EL (cell line): ENCODE measurements at places on chromosomes 12 and 14.
A peak's percentile ranks its signal among the peaks of the same experiment; 100 is the strongest.

DNA sequence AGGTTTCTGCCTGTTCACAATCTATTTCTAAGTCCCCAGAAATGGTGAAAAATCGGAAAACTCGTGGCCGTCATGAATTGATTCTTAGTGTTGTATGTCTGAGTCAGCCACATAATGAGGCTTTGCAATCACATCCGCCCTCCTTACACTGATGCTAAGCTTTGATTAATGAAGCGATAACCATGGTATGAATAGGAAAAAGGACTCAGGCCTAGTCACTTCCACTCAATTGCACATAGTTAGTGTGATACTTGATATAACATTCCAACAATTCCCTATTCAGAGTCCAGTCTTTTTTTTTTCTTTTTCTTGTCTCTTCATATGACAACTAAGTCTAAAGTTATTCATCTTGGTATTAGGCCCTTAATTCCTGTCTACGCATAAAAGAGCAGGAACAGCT is 1231.0 kb downstream of the VRK1 start:
- DNase-seq: no peak

GRCh38 chr12:58470266-58471010 is 449.9 kb downstream of the LRIG3 start:
- DNase-seq: no peak

- peak; percentile 70 for DNase-seq
Observed at GRCh38 chr12:107277855-107278254, 184.5 kb upstream of the CRY1 start.

- no peak for DNase-seq
Observed at GRCh38 chr14:75859746-75860145, 122.0 kb downstream of the TGFB3 start.

DNA sequence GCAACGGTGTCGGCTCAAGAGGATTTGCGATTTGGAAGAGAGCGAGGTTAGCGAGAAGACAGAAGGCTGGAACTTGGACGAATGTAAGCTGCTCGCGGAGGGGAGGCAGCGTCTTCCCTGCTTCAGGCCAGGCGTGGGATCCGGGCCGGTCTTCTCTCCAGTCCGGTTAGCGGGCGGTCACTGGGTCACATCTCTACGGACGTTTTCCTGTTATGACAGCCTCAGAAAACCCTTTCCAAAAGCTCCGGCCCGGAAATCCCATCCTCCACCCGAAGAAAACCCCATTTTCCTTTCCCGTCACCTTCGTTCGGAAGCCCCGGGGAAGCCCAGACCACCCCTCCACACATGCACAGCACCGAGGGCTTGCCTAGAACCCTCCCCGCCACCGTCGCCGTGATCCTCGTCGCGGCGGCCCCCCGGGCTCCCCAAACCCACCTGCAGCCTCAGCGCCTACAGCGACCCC is 268 bp downstream of the NDUFB1 start:
- DNase-seq: peak; percentile 52

- peak; percentile 16 for DNase-seq
Observed at GRCh38 chr12:116484807-116485206, 74.4 kb upstream of the MAP1LC3B2 start.

DNA sequence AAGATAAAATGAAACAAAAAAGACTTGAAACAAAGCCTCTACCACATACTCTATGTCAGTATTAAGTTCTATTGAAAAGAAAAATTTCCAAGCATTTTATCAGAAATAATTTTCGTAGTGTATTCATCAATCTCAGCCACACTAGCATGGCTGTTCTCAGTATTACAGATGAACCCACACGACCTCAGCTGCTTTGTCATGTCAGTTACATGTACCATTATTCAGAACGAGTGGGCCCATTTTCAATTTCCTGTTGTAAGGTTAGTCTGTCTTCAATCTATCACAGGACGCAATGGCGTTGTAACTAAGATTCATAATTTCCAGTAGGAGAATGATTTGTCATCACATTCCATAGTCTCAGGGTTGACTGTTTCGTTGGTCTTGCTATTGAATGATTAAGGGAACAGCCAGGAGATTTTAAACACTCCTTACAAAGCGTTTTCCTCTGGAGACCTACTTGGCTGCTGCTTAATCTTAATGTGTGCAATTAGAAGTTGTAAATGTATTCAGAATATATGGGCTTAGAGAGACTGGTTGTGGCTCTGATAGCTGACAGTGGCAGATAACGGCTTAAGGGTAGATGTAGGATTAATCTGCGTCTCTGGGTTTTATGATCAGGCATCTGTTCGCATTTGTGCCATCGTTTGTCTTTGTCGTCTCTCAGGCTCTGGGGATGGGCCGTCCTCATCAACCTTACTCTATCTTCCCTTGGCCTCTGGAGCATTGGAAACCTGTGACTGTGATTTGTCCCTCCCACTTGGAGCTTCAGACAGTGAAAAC is 65.4 kb downstream of the GLT1D1 start:
- no peak for DNase-seq

GRCh38 chr12:77366616-77367015 is 301.2 kb upstream of the E2F7 start:
- DNase-seq: no peak

GRCh38 chr14:94689218-94689984 is 77.2 kb downstream of the SERPINA3 start:
- DNase-seq: peak; percentile 37

GRCh38 chr12:11717519-11717961 is 68.1 kb downstream of the ETV6 start:
- peak; percentile 40 for DNase-seq

- no peak for DNase-seq
Observed at GRCh38 chr12:64566831-64567517, 43.3 kb upstream of the RASSF3 start.

DNA sequence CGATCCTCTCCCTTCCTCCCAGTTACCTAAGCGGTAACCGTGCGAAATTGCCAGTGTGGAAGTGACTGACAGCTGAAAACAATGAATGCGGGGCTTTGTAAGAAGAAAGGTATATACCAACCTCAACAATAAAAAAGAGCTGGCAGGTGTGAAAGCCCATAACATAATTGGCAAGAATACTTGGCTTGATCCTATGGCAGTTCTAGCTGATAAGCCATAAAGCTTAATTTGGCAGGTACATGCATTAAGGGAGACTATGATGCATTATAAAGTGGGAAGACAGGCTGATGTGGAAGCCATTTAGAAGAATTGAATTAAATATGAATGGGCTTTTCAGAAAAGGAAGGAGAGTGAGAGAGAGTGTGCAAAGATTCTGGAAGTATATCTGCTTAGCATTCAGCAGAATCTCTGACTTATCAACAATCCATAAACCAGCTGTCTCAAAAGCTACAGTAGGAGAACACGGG is 71.3 kb downstream of the CRACR2A start:
- no peak for DNase-seq

DNA sequence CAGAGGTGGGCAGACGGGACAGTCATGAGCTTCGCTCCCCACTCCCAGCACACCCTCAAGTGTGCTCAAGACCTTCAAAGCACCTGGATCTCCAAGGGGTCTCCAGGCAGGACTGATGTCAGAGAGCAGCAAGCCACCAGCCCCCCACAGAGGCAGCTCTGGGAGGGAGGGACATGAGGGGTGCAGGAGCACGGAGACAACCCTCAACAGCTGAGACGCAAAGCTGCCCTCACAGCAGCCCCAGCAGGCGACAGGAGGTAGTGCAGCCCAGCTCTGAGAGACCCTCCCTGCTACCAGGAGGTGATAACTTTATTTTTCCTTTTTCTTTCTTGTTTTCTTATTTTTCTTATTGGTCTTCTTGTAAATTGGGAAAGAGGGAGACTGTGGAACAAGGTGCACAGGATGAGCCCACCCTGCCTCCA is 17.9 kb downstream of the SIVA1 start:
- DNase-seq: no peak

DNA sequence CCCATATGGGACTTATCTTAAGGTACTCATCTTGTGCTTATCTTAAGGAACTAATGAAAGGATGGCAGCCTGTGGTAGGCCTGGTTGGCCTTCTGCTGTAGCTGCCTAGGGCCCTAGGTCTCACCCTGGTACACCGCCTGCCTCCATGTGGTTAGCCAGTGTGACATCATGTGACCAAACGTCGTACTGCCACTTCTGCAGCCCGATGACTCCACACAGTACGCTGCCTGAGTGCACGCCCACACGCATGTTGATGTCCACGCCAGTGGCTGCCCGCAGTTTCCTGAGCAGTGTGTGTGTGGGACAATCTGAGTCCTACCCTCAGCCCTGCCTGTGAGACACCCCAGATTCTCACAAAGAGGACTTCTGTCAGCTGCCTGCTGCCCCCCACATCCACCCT is 5.1 kb downstream of the ADCY4 start:
- DNase-seq: no peak

GRCh38 chr14:33062476-33062875 is 123.8 kb downstream of the NPAS3 start:
- DNase-seq: no peak

- no peak for DNase-seq
Observed at GRCh38 chr12:56766535-56766934, 3.4 kb downstream of the HSD17B6 start.

- no peak for DNase-seq
Observed at GRCh38 chr12:64039281-64039871, 182.7 kb downstream of the KICS2 start.

- DNase-seq: peak; percentile 73
Observed at GRCh38 chr12:76945867-76946266, 67.0 kb upstream of the CSRP2 start.

- no peak for DNase-seq
Observed at GRCh38 chr12:106275458-106275857, 27.1 kb upstream of the TCP11L2 start.

- no peak for DNase-seq
Observed at GRCh38 chr12:99367181-99367580, 280.4 kb upstream of the GARIN6 start.

- DNase-seq: no peak
Observed at GRCh38 chr12:4320497-4320852, 538 bp upstream of the TIGAR start.

DNA sequence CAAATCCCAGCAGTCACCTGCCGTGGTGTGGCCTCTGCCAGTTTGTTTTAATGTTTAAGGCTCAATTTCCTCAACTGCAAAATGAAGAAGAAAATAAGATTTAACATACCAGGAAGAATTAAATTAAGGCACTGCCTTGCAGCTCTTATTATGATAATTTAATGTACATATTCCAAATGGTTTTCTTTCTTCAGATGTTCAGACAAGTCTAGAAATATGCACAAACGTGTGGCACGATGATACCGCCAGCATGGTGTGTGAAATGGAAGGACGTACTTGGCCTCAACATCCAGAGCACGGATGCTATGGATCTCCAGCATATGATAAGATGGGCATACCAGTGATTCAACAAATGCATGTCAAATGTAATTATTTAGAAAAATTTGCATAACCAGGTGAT is 959.4 kb upstream of the TMEM132C start:
- DNase-seq: no peak

- no peak for DNase-seq
Observed at GRCh38 chr12:130423136-130423535, 85.4 kb downstream of the PIWIL1 start.

DNA sequence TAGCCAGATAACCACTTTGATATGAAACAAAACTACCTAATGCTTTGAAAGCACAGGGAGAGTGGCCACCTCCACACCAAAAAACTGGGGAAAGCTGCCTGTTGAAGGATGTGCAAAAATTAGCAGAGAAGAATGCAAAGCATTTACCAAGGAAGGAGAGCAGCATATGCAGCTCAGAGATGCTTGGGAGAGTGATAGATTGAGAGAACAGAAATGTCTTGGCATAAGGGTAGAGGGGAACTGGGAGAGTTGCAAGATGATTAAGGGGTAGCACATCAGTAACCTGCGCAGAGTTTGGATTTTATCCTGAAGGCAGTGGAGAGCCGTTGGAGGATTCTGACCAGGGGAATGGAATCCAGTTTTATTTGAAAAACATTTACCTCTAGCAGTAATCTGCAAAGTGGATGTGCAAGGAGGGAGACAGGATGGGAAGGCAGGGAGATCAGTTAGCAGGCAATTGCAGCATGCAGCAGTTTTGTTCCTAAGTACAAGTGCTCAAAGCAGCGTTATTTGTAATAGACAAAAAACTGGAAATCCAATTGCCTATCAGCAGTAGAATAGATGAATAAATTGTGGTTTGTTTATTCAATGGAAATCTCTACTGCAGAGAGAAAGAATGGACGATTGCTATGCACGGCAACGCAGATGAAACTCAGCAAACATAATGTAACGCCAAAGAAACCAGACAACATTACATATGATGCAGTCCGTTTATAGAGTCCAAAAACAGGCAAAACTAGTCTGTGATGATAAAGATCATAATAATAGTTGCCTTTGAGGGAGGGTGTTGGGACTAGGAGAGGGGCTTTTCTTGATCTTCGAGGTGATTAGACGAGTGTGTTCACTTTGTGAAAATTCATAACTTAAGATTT is 81.5 kb downstream of the BHLHE41 start:
- no peak for DNase-seq

- no peak for DNase-seq
Observed at GRCh38 chr12:89552376-89552775, 26.5 kb upstream of the POC1B start.

- no peak for DNase-seq
Observed at GRCh38 chr12:88015825-88016224, 13.4 kb downstream of the C12orf50 start.

DNA sequence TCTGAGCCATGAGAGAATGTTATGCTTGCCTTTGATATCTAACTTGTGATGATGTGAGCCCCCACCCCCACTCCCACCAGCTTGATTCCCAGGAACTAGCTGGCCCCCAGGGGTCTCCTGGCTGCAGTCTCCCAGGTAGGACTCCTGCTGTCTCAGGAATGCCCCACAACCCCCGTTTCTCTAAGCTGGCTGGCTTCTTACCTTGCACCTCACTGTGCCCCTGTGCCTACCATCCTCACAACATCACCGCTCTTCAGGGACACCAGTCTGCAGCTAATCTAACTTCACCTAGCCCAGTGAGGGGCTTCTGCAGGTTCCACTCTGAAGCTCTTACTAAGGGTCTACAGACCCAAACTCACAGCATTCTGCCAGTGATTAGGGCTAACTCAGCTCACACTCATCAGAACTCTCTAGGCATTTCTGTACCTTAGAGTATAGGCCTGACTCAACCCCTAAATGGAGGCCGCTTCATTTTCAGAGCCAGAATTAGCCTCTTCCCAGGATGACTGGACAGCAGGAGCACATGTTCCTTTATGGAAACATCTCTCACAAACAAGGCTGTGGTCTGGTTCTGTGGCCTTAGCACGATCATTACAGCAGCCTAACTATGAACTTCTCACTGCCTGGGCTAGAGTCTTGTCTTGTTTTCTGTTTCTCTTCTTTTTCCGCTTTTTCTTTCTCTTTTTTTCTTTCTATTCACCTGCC is 72.8 kb upstream of the IFNG-AS1 start:
- DNase-seq: no peak

- no peak for DNase-seq
Observed at GRCh38 chr14:104011824-104012517, 69.6 kb upstream of the RD3L start.

- peak; percentile 33 for DNase-seq
Observed at GRCh38 chr12:90262251-90262650, 553.6 kb upstream of the ATP2B1 start.
